ENCODE measurements at places on chromosomes 3 and 15.

- DNase-seq = no peak
Observed at GRCh38 chr15:63181648-63182047, 7.8 kb upstream of the RAB8B start.

DNA sequence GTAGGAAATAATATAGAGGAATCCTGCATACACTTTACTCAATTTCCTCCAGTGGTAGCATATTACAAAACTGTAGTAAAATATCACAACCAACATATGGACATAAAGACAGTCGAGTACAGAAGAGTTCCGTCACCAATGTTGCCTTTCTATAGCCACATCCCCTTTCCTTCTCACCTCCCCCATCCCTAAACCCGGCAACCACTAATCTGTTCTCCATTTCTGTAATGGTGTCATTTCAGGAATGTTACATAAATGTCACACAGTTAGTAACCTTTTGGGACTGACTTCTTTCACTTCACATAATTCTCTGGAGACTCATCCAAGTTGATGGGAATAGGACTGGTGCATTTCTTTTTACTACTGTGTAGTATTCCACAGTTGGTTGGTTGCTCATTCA is 41.4 kb upstream of the ATG7 start:
- no peak for DNase-seq

GRCh38 chr3:140186421-140186920 is 251.5 kb downstream of the CLSTN2 start:
- no peak for DNase-seq

DNA sequence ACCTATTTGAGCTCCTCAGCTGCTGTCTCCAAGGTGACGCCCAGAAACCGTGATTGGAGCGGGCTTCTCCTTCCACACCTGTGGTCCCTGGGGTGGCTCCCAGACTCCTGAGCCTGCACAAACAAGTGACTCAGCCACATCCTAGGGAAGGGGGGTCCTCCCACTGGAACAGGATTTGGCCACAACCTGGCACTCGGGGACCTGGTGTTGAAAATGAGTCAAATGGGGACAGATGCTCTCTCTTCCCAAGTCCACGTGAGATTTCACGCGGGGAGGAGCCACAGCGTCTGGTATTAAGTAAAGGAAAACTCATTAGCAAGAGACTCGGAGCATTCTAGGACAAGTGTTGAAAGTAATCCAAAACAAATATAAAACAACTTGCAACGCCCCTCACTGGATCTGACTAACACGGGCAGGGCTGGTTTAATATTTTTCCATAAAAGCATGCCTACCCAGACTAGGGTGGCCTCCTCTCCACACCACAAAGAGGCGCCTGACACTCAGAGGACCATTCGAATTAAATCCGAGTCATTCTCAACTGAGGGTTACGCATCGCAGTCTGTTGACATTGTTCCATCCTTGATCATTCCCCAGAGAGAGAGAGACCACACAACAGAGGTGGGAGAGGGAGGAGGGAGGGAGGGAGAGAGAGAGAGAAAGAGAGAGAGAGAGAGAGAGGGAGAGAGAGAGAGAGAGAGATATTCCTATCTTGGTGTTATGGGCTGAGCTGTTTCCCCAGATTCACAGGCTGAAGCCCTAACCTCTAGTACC is 74.4 kb downstream of the MGLL start:
- DNase-seq = no peak

- DNase-seq = peak; percentile 36
Observed at GRCh38 chr15:60591496-60592370, 112.8 kb upstream of the ICE2 start.

- DNase-seq = no peak
Observed at GRCh38 chr15:80588801-80589200, 106.3 kb upstream of the ABHD17C start.

GRCh38 chr15:79068790-79069189 is 21.8 kb downstream of the RASGRF1 start:
- DNase-seq = no peak

DNA sequence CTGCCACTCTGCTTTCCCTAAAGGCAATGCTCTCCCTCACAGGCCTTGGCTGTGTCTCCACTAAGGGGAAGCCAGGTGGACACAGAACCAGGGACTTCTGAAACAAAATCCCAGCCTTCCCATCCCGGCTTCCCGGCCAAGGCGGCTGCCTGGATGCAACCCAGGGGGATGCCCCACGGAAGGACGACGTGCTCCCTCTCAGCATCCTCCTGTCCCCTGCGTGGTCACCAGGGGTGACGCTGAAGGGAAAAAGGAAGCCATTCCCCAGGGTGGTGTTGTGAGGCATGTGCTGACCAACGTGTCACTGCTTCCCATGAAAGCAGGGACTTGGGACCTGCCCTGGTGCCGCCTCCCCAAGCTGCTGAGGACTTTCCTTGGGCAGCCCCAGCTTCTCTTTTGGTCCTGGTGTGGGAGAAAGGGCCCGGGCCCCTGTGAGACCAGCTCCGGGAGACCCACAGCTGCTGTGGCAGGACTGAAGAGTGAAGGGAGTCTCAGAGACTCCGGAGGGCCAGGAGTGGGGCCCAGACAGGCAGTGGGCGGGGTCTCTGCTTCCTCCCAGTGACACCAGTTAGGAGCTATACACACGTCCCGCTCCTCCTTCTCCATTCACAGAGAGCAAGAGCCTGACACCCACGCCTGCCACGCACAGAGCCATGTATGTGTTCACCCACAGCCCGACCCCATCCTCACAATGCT is 139.2 kb downstream of the NUP210 start:
- no peak for DNase-seq

- DNase-seq = no peak
Observed at GRCh38 chr3:69746119-69746518, 6.9 kb downstream of the MITF start.

DNA sequence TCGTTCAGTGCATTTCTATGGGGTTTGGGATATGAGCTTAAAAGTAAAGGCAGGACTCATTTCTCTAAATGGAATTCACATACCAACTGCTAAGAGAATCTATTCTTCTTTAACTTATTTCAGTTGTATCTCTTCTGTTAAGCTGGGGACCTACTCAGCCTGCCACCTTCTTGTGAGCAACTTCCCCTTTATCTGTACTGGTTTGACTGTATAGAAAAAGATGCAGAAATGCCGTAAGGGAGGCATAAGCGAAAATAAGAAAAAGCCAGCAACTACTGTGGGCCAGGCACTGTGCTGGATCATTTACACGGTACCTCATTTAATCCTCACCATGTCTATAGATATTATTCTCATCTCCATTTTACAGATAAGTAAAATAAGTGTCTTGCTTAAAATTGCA is 38.4 kb downstream of the RBMS3 start:
- DNase-seq = no peak

DNA sequence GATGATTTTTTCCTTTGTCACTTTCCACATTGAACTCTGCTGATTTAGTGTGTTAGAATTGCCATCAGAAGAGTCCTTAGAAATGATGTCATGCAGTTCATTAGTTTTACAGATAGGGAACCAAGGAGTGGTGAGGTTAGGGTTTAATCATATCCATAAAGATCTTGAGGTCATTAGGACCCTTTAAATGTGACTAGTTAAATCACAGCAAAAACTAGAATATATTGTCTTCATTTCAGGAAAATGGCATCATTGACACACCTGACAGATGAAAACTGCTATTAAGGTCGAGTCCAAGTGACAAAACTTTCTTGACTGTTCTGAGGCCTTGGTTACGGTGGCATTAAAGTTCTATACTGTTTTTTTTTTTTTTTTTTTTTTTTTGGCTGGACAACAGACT is 50.5 kb downstream of the MBNL1 start:
- DNase-seq = no peak

- no peak for DNase-seq
Observed at GRCh38 chr3:126750756-126751121, 46.7 kb downstream of the CHCHD6 start.

- no peak for DNase-seq
Observed at GRCh38 chr3:188111002-188111584, 42.9 kb upstream of the LPP start.

DNA sequence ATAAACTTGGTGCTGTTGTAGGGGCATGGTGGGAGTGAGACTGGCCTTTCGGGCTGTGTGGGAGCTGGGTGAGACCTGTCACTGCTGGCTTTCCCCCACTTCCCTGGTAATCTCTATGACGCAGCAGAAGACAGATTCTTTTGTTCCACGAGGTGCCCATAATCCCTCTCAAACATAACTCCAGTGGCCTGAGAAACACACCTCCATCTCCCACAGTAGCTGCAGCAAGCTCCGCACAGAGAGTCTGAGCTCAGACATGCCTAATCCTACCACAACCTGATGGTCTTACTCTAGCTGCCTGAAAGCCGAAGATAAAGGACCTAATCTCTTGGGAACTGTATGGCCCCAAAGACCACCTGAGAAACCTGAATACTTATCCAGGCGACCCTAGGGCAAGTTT is 225.6 kb upstream of the CRBN start:
- no peak for DNase-seq

DNA sequence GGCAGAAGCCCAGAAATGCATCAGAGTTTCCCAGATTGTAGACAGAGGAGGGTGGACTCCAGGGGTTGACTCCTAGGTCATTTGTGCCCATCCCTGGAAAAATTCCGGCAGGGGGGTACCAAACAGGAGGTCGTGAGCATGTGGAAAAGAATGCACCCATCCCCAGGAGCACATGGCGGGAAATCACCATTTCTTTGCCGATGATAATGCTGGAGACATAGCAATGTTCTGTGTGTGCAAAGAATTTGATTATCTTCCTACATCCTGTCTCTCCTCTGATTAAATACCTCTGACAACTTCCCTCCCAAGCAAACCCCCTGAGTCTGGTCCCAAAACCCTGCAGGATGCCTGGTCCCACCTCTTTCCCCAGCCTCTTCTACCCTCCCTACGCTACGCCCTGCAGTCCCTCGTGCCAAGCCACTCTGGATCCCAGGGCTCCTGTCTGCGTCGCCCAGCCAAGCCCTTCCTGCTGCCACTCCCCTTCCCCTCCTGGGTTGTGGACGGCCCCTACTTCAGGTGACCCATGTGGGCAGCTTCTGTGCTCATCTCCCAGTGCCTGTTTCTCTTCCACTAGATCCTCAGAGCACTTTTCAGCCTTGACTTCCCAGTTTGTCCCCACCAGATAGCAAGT is 15.8 kb downstream of the WNT7A start:
- DNase-seq = no peak

- no peak for DNase-seq
Observed at GRCh38 chr3:113165841-113166240, 45.5 kb upstream of the BOC start.
